Dermis blood vessel endothelial cell (primary cell): ENCODE measurements at places on chromosomes 16 and 17. TPM values are rescaled to one million over a fixed set of nuclear protein-coding genes. Genes with fewer than 3 reads are reported as not detected.

The CHST6 gene
- 1.2 and 1.9 TPM in 2 replicates for total RNA-seq

The KRTAP4-5 gene
- not detected in 2 replicates for total RNA-seq

The TP53TG3C gene
- not detected in 2 replicates for total RNA-seq

The IL34 gene
- total RNA-seq, result 1.9 and 7.3 TPM in 2 replicates

The FAM83G gene
- 12.9 and 15.1 TPM in 2 replicates for total RNA-seq

The HS3ST3A1 gene
- 0.05 and 0.17 TPM in 2 replicates for total RNA-seq

The NPIPA8 gene
- total RNA-seq, result not detected in 2 replicates

The NPIPB4 gene
- 16.6 and 36.1 TPM in 2 replicates for total RNA-seq

The SP6 gene
- 3.1 and 4.8 TPM in 2 replicates for total RNA-seq

The CACNB1 gene
- total RNA-seq, result 1.0 and 2.8 TPM in 2 replicates

The NPIPA5 gene
- 0.98 and 1.0 TPM in 2 replicates for total RNA-seq

The BOLA2B gene
- total RNA-seq, result 57.5 and 245 TPM in 2 replicates

The MYH13 gene
- total RNA-seq, result not detected in 2 replicates

The FOXN1 gene
- not detected in 2 replicates for total RNA-seq

The CBX2 gene
- total RNA-seq, result 12.9 and 14.1 TPM in 2 replicates

The CDR2 gene
- 39.0 and 42.0 TPM in 2 replicates for total RNA-seq

The MYH3 gene
- 0.34 and 0.51 TPM in 2 replicates for total RNA-seq

The TNS4 gene
- not detected in 2 replicates for total RNA-seq

The SLC12A3 gene
- total RNA-seq, result not detected in 2 replicates

The C16orf92 gene
- total RNA-seq, result not detected in 2 replicates

The MILR1 gene
- total RNA-seq, result 2.7 and 3.2 TPM in 2 replicates

The MRPL10 gene
- 19.9 and 26.0 TPM in 2 replicates for total RNA-seq
